Colonic mucosa (tissue), 4 donors: ENCODE measurements at places on chromosomes 16 and 17.

DNA sequence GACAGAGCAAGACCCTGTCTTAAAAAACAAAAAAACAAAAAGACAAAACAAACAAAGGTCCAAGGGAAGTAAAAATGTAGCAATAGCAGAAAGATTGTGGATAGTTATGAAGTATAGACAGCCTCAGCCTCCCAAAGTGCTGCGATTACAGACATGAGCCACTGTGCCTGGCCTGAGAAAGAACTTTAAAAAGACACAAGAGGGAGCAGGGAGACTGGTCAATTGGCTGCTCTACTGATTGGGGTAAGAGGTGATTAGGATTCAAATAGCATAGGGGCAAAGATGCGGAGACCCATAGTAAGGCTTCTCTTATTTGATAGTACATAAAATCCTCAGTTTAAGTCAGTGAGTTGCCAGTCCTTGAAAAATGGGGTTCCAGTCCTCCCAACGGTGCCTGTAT lies 518.2 kb upstream of the GOT2 start:
- no peak for DNase-seq

- DNase-seq, result no peak
These were observed 10.3 kb upstream of the ITGAX start for GRCh38 chr16:31344712-31345111.

DNA sequence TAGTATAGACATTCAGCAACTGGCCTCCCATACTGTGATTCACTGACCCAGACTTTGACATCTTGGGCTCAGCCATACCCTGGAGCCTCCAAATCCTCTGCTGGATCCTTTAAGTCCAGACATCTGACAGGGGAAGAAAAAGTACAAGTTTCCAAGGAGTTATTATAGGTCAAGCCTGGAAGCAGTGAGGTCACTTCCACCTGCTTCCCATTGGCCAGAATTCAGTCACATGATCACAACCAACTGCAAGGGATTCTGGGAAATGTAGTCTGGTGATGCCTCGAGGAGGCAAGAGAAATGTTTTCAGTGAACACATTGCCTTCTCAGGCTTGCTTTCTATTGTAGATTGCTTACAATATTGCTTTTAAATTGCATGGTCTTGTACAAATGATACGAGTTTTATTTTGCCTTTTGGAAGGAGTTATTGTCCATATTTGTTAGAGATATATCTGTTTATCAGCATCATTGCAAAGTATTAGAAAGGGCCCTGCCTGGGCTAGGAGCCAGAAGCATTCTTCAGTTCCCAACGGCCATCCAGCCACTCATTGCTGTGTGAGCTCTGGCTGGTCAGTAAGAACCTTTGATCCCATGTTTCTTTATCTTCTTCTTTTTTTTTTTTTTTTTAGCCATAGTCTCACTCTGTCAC lies 696.9 kb downstream of the WWOX start:
- DNase-seq, result peak; percentile 60

DNA sequence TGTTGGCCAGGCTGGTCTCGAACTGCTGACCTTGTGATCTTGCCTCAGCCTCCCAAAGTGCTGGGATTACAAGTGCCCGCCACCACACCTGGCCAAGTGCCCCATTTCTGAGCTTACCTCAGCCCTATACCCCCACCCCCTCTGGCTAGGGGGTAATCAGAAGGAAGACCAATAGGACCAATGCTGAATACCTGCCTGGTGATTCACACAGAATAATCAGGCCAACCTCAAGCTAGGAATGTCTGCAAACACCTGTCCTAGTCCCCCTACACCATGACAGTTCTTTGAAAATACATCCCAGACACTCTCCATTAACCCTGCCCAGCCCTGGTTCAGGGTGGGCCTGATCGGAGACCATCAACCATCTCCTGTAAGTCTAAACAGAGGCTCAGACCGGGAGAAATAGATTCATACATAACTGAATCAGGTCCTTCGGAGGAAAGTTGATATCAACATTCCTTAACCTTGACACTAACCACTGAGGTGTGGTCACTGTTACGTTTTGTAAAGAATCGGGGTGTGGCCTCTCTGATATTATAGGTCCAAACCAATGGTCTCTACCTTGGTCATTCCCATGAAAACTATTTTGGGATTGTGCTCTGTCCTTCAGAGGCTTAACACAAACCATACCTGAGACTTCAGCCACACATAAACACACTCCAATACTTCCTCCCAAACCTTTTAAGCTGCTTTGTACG lies 130.8 kb downstream of the GAS7 start:
- DNase-seq, result no peak

- DNase-seq, result no peak
These were observed 75.0 kb upstream of the ADAMTS18 start for GRCh38 chr16:77509796-77510195.

GRCh38 chr17:40316571-40317344 lies 7.8 kb downstream of the RARA start:
- peak; percentile 76 for DNase-seq

DNA sequence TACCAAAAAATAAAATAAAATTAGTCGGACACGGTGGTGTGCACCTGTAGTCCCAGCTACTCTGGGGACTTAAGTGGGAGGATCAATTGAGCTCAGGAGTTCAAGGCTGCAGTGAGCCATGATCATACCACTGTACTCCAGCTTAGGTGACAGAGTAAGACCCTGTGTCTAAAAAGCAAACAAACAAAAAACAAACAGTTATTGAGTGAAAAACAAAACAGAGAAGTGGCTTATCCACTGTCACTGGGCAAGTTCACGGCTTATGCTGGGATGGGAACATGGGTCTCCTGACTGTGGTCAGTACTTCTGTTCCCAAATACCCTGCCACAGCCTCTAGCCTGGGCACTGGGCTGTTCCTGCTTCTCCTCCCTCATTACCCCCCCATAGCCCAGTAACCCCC lies 9.5 kb upstream of the GRN start:
- no peak for DNase-seq

DNA sequence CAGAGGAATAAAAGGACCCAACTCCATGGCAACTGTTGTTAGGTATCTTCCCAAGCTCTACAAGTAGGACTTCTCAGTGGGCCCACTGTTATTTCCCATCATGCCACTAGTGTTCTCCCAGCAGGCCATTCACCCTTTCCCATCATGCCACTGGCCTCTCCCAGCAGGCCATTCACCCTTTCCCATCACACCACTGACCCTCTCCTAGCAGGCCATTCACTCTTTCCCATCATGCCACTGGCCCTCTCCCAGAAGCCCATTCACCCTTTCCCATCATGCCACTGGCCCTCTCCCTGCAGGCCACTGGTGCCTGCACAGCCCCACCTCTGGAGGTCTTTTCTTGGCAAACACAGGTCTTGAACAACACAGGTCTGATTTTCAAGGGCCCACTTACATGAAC lies 36.3 kb downstream of the IFT140 start:
- no peak for DNase-seq

GRCh38 chr17:7843257-7843535 lies 9.2 kb downstream of the KDM6B start:
- DNase-seq, result no peak

- no peak for DNase-seq
These were observed 31.4 kb downstream of the ANKFN1 start for GRCh38 chr17:56184650-56185049.

GRCh38 chr17:65556014-65556909 lies 5.2 kb downstream of the AXIN2 start:
- peak; percentile 97 for DNase-seq

- DNase-seq, result peak; percentile 69
These were observed 54.8 kb downstream of the VAC14 start for GRCh38 chr16:70746040-70746707.

- no peak for DNase-seq
These were observed 19.5 kb downstream of the HLF start for GRCh38 chr17:55284001-55284884.

- DNase-seq, result no peak
These were observed 21.9 kb downstream of the TPSD1 start for GRCh38 chr16:1277617-1278282.

- no peak for DNase-seq
These were observed 62.7 kb downstream of the KLHDC4 start for GRCh38 chr16:87703071-87703470.

- DNase-seq, result no peak
These were observed 18.3 kb upstream of the ABCA3 start for GRCh38 chr16:2358811-2359210.

- DNase-seq, result no peak
These were observed 25.3 kb downstream of the CTRB2 start for GRCh38 chr16:75181630-75182029.

DNA sequence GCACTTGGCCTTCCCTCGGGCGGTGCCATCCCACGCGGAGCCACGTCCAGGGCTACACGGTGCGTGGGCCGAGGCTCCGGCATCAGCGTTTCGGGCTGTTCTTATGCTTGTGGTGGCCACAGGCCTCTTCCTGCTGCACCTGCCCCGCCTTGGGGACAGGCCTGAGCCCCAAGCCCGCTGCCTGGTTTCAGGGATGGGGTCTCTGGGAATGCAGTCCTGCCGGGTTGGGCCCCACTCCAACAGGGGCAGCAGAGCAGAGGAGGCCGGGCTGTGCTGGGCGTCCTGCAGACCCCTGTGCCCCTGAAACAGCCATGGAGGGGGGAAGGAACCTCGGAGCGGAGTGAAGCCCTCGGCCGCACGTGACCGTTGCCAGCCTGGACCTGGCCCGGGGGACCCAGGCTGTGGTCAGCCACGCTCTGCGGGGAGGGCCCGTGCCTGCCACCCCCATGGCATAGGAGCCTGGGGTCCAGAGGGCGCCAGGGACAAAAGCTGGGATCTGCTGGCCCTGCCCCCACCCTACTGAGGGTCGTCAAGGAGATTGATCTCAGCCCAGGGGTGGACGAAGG lies 453 bp upstream of the WFIKKN1 start:
- no peak for DNase-seq

DNA sequence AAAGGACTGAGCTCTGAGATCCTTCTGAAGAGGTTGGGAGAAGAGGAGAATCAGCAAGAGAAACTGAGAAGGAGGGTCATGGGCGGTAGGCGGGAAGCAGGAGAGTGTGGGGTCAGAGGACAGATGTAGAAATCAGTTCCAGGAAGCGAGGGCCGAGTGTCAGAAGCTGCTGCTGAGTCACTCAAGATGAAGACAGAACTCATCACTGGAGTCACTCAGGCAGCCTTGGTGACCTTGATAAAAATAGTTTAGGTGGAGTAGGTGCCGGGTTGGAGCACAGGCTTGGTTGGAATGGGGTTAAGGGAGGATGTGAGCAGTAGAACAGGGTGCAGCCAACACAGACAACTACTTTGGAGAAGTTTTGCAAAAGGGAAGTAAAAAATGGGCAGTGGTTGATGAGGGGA lies 6.1 kb upstream of the ITGAM start:
- no peak for DNase-seq

DNA sequence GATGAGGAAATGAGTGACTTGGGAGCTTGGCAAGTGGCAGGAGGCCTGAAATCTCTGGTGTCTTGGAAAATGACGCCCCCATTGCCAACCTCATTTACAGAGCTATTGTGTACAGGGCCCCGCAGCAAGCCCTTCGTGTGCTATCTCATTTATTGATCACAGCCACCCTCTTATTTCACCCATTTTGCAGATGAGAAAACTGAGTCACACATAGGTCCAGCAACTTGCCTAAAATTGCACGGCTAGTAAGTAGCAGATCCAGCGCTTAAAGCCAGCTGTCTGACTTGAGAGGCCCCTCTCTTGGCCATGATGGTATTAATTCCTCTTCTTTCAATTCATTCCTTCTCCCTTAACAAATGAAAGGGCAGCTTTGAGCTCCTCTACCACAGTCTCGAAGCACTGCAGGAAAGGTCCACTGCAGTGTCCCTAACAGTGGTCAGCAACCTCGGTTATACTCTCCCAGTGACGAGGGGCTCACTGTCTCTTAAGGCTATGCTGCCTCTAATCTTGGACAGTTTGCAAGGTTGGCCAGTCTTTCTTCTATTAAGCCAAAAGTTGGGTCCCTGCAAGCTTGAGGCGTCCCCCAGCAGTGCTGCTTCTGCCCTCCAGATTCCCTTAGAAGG lies 162.2 kb downstream of the COPRS start:
- no peak for DNase-seq

GRCh38 chr16:48432136-48432535 lies 46.9 kb upstream of the SIAH1 start:
- DNase-seq, result peak; percentile 31

GRCh38 chr16:12345349-12345748 lies 368.8 kb downstream of the SNX29 start:
- no peak for DNase-seq

- no peak for DNase-seq
These were observed 62.8 kb upstream of the MPHOSPH6 start for GRCh38 chr16:82232806-82233205.

GRCh38 chr17:64083563-64084085 lies 46.3 kb downstream of the ERN1 start:
- DNase-seq, result peak; percentile 36

DNA sequence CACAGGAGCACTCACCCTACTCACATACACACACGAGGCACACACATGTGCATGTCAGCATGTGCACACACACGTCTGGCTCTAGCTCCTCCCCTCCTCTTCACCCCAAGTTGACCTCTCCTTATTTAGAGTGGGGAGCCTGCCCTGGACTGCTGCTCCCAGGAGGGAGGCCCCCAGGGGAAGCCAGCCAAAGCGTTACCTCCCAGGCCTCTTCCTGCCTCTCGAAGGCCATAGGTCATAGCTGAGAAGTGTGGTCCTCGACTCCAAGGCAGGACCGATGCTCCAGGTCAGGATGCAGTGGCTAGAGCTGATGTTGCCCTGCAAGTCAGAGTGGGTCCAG lies 18.8 kb downstream of the POLR3K start:
- DNase-seq, result no peak

DNA sequence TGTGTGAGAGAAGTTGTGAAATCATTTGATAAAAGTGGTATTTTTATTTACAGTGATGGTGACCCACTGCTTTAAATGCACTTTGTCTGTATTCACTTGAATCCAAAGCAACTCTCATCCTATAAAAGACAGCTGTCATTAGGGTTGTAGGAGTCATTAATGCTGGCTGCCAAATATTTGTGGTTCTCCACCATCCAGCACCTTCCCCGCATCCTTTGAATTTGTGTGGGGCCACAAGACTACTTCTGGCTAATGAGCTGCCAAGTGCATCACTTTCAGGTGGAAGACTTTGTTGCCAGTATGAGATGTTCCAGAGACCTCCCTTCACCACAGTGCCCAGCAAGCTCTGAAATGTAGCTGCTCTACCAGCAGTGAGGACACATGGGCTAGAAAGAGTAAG lies 43.4 kb downstream of the CMTM3 start:
- no peak for DNase-seq

DNA sequence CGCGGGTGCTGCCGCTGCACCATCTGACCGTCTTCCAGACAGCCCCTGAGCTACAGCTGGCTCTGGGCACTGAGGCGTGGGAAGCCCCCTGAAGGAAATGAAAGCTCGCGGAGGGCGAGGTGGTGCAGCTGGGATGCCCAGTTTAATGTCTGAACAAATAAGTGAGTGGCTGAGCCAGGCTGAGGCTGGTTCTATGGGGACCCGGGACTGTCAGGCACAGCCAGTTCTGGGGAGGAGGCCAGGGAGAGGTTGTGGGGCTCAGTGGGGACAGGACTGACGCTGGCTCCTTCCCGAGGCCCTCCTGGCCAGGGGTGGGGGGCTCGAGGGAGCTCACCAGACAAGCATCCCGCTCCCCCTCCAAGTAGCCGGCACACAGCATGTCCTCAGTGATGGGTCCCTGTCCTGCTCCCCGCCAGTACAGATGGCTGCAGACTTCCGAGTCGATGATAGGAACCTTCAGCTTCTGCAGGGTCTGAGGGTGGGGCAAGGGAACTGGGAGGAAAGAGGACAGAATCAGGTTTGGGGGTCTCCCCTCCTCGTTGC lies 4.4 kb downstream of the PRSS22 start:
- DNase-seq, result no peak
